ENCODE measurements at places on chromosomes 13 and 19. TPM values are rescaled to one million over a fixed set of nuclear protein-coding genes. Genes with fewer than 3 reads are reported as not detected.

Gene ODAD3
- total RNA-seq = 1.4 TPM

Gene CD209
- total RNA-seq = not detected

Gene SIGLEC7
- not detected for total RNA-seq

Gene LRG1
- 0.06 TPM for total RNA-seq

Gene KLF5
- 59.9 TPM for total RNA-seq

Gene SIAH3
- total RNA-seq = not detected

Gene SERTM1
- not detected for total RNA-seq

Gene CNFN
- total RNA-seq = 39.9 TPM

Gene PGLYRP1
- total RNA-seq = not detected

Gene LGI4
- 0.15 TPM for total RNA-seq

Gene ASF1B
- total RNA-seq = 28.1 TPM

Gene CLEC17A
- not detected for total RNA-seq

Gene SPRED3
- 3.2 TPM for total RNA-seq

Gene SIGLEC12
- total RNA-seq = not detected

Gene TTC9B
- 0.32 TPM for total RNA-seq

Gene LDLR
- 28.1 TPM for total RNA-seq

Gene SIGLEC6
- not detected for total RNA-seq

Gene PLPP2
- 101 TPM for total RNA-seq

Gene ZNF528
- 0.19 TPM for total RNA-seq

Gene ZNF324B
- total RNA-seq = 7.5 TPM

Gene ZIC2
- total RNA-seq = 5.4 TPM

Gene TMEM161A
- 26.3 TPM for total RNA-seq
